AML-193 (cell line): ENCODE measurements at places on chromosomes 16 and 17.

DNA sequence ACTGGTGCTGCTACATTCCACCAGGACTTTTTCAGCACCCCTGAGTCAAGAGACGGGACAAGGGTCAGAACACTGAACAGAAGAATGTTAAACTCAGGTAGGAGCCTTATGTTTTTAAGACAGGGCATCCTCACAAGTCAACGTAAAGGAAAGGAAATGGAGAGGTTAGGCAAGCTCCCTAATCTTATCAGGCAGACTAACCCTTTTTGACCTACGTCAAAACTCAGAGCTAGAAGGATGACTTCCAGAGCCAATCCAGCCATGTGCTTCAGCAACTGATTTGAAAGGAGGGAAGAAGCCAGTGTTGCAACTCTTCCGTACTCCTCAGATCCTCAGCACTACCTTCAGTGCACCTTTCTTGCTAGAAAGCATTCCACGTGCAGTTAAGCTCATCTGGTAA lies 46.8 kb downstream of the REXO5 start:
- DNase-seq, result no peak

DNA sequence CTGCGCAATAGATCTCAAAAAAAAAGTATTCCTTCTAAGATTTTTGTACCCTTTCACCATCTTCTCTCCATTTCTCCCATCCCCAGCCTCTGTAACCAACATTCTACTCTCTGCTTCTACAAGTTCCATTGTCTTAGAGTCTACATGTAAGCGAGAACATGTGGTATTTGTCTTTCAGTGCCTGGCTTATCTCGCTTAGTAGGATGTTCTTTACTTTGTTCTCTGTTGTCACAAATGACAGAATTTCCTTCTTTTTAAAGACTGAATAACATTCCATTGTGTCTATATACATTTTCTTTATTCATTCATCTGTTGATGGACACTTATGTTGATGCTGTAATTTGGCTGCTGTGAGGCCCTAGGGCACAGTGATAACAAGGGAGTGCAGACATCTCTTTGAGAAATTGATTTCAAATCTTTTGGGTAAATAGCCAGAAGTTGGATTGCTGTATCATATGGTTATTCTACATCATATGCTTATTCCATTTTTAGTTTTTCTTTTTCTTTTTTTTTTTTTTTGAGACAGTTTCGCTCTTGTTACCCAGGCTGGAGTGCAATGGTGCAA lies 37.7 kb upstream of the MYH10 start:
- DNase-seq, result no peak

GRCh38 chr16:80803339-80804055 lies 901 bp downstream of the CDYL2 start:
- peak; percentile 5 for DNase-seq

DNA sequence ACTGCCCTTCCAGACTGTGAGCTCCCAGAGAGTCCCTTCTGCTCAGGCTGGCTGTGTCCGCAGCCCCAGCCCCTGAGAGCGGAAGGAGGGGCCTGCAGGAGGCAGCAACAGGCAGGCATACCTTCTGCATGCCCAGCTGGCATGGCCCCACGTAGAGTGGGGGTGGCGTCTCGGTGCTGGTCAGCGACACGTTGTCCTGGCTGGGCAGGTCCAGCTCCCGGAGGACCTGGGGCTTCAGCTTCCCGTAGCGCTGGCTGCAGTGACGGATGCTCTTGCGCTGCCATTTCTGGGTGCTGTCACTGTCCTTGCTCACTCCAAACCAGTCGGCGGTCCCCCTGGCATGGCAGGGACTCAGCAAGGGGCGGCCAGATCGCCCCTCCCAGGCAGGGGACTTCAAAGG lies 9.0 kb downstream of the RHBDF1 start:
- DNase-seq, result no peak

DNA sequence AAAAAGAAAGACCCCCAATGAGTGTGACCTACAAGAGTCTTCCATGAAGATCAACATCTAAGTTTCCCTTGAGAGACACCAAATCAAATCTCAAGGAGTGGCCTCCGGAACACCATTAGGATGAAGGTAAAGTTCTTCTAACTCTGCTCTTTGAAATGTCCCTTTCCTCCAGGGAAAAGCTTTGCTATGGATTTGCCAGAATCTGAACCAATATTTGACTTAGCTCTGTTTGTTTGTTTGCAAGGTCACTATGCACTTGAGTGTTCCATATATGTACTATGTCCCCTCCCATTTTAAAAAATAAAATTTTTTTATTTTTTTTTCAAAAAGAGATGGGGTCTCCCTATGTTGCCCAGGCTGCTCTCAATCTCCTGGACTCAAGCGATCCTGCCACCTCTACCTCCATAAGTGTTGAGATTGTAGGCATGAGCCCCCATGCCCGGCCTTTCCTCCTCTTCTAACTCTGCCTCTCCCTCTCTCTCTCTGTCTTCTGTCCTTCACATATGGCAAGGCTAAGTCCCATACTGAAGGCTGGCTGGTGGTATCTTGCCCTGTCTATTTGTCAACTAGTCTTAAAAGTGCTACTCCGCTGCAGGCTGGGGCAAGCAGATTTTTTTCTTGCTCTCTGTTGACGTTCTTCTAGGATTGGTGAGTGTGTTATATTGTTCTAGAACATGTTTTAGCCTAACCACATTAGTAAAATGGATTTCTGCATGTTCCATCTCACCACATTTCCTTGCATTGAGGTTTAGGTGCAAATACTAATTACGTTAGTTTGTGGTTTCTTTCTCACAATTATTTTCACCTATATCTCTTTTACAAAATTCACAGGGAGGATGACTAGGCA lies 276.7 kb upstream of the DYNLRB2 start:
- no peak for DNase-seq

GRCh38 chr17:78409191-78409928 lies 30.9 kb downstream of the PGS1 start:
- DNase-seq, result no peak

- no peak for DNase-seq
Observed at GRCh38 chr16:46889245-46889941, 5.2 kb downstream of the GPT2 start.
